Central memory CD8-positive, alpha-beta T cell (primary cell): ENCODE measurements at places on chromosomes 6 and 20.
A peak's percentile ranks its signal among the peaks of the same experiment; 100 is the strongest.

DNA sequence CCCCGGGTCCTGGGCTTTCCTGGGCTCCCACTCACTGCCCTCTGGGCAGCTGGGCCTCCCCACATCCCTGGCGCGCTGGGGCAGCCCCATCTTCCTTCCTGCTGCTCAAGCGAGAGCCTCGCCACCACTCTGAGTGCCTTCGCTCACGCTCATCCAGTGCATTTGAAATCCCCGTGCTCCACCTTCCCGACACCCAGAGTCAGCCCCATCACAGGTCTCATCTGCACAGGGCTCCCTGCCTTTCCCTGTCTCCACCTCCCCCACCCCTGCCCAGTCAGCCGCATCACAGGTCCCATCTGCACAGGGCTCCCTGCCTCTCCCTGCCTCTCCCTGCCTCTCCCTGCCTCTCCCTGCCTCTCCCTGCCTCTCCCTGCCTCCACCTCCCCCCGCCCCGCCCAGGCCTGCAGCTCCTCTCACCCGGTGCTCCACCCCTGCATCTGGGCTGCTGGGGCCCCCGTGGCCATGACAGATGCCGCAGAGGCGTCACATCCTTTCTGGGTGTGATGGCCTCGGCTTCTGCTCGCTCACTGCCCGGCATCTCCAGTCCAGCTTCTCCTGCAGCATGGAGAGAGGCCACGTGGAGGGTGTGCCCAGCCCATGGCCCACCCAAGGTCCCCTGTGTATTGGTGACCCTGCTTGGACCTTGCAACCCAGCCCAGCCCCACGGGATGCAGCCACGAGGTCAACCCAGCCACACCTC, 9.0 kb upstream of the BHLHE23 start:
- peaks cover 72% of the 10 kb centered on the region for H3K27me3 ChIP-seq
- H3K36me3 ChIP-seq, result peaks cover 1% of the 10 kb centered on the region
- H3K4me1 ChIP-seq, result no peaks in the 10 kb centered on the region
- no peak overlapping the region for H3K27ac ChIP-seq

GRCh38 chr6:25297039-25297441, 17.9 kb downstream of the CARMIL1 start:
- no peak for DNase-seq
- H3K36me3 ChIP-seq, result peaks cover 2% of the 10 kb centered on the region
- H3K4me1 ChIP-seq, result no peaks in the 10 kb centered on the region

DNA sequence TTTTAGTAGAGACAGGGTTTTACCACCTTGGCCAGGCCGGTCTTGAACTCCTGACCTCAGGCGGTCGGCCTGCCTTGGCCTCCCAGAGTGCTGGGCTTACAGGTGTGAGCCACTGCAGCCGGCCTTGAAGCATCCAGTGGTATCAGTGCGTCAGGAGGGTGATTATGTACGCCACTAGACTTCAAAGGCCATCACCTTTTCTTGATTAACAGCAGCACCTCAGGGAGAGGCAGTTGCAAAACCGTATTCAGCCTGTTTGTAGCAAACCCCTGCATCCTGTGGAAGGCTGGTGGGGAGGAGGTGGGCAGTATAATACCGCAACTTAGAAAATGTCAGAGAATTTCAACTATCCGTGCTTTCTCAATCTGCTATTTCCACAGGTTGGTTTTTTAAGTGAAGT, 27.3 kb upstream of the SHLD1 start:
- peak; percentile 17 for DNase-seq
- peaks cover 5% of the 10 kb centered on the region for H3K4me1 ChIP-seq
- H3K27ac ChIP-seq, result peak overlapping the region; percentile 25
- peaks cover 2% of the 10 kb centered on the region for H3K36me3 ChIP-seq

DNA sequence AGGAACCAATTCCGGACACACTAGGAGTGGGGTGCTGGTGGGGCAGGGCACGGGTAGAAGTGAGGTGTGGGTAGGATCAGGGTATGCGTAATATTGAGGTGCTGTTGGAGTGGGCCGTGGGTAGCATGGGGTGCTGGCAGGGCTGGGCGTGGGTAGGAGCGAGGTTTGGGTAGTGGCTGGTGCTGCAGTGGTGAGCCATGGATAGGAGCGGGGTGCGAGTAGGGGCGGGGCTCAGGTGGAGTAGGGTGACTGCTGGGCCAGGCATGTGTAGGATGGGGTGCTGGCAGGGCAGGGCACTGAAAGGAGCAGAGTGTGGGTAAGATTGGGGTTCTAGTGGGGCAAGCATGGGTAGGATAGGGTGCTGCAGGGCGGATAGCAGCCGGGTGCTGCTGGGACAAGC, 114.2 kb upstream of the DUSP22 start:
- H3K36me3 ChIP-seq, result peaks cover 2% of the 10 kb centered on the region
- H3K4me1 ChIP-seq, result peaks cover 9% of the 10 kb centered on the region
- DNase-seq, result no peak
- no peak overlapping the region for H3K27ac ChIP-seq
- H3K27me3 ChIP-seq, result peaks cover 11% of the 10 kb centered on the region

GRCh38 chr6:2708456-2708855, 42.3 kb downstream of the MYLK4 start:
- H3K36me3 ChIP-seq, result peaks cover 2% of the 10 kb centered on the region
- H3K4me1 ChIP-seq, result no peaks in the 10 kb centered on the region
- H3K27me3 ChIP-seq, result peaks cover 80% of the 10 kb centered on the region
- no peak for DNase-seq
- no peak overlapping the region for H3K4me3 ChIP-seq
- H3K27ac ChIP-seq, result no peak overlapping the region

- H3K36me3 ChIP-seq, result peaks cover 5% of the 10 kb centered on the region
- H3K27ac ChIP-seq, result no peak overlapping the region
- H3K27me3 ChIP-seq, result no peaks in the 10 kb centered on the region
- no peaks in the 10 kb centered on the region for H3K4me1 ChIP-seq
- no peak overlapping the region for H3K4me3 ChIP-seq
- no peak for DNase-seq
Observed at GRCh38 chr6:166766769-166767168, 139.7 kb upstream of the RPS6KA2 start.

- no peak overlapping the region for H3K4me3 ChIP-seq
- DNase-seq, result no peak
- peak overlapping the region; percentile 38 for H3K27ac ChIP-seq
- no peaks in the 10 kb centered on the region for H3K27me3 ChIP-seq
- H3K36me3 ChIP-seq, result peaks cover 4% of the 10 kb centered on the region
Observed at GRCh38 chr6:108957221-108957620, 109.0 kb downstream of the ARMC2 start.
